Stimulated activated CD8-positive, alpha-beta memory T cell treated with anti-CD3 and anti-CD28 coated beads, Interleukin-7, amount 100 ng/mL, for 4 hours (primary cell): ENCODE measurements at places on chromosomes 1 and 21.

DNA sequence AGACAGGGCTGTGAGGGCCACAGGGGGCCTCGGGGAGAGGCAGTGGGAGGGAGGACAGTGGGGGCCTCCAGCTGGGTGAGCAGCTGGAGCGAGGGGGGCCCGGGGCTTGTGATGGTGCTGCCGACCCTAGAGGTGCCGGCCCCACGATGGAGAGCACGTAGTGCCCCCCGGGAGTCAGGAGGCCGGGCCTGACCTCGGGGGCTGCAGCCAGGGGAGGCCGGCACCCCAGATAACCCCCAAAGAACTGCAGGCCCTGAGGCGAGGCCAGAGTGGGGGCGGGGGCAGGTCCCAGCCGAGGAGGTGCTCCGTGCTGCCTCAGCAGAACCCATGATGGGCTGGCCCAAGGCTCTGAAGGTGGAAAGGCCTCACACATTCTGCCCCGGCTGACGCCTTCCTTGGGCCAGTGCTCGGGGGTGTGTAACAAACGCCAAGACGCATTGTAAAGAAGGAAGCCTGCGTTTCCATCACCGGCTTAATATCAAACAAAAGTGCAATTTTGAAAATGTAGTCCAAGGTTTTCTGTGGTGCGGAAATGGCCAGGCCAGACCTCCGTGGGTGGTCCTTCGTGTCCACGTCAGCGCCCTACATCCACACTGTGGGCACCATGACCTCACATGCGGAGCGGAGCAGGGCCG is 55.2 kb downstream of the COL6A1 start:
- no peak for DNase-seq

GRCh38 chr1:205077158-205077933 is 6.9 kb downstream of the TMEM81 start:
- no peak for DNase-seq

DNA sequence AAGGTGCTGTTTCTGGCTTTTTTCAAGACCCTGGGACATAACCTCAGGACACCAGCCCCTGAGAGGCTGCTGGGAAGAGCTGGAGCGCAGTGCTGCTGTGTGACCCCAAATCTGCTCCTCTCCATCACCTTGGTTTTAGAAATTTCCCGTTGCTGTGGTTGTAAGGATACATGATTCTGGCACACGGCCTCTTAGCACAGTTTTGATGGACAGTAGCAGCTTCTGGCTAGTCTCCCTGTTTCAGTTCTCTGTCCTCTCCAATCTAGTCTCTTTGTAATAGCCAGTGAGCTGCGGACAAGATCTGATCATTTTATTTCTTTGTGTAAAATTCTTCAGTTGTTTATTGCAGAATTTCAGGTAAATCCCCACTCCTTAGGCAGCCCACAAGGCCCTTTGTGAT is 3.1 kb downstream of the CLIC6 start:
- DNase-seq = no peak

DNA sequence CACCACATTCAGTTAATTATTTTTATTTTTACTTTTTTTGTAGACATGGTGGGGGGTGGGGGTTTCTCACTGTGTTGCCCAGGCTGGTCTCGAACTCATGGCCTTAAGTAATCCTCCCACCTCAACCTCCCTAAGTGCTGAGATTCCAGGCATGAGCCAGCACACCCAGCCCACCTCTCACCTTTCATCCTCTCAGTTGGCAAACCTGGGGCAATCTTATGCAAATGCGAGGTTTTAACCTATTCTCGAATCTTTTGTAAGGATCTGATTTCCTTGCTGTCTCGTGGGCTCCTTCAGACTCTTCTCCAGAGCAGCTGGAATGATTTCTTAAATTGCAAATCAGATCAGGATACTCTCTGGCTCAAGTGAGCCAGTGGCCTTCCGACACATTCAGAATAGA is 7.1 kb upstream of the SLC2A7 start:
- DNase-seq = no peak

DNA sequence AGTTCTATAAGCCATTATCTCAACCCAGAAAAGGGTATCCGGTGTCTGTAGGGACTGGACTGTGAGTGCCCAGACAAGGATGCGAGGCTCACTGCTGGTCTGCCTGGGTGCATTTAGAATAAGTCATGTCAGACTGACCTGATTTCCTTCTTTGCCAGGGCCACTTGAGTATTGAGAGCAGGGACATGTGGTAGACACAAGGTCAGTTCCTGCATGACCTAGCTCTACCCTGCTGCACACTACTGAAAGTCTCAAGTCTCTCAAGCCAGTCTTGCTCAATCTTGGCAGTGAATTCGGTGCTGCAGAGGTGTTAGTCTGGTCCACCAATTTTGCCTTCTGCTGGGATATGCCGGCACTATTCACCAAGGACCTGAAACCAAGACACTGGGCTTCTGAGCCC is 180.1 kb downstream of the C1orf94 start:
- DNase-seq = no peak

GRCh38 chr1:189693140-189693539 is 784.5 kb downstream of the BRINP3 start:
- DNase-seq = no peak

GRCh38 chr21:42568866-42569731 is 55.4 kb downstream of the SLC37A1 start:
- no peak for DNase-seq

DNA sequence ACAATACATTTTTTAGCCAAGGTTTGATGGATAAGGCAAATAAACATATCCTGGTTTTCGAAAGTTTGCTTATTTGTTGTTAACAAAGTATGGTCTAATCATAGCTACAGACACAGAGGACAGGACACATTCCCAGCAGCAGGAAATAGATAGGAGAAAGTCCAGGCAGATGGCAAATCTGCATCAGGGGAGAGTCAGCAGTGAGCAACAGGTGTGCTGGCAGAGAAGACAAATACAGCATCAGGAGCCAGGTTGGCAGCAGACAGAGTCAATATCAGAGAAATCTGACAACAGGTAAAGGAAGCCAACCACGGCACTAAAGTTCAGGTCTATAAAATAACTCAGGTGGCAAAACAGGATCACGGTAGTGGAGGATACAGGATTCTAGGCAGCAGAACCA is 210.7 kb upstream of the PTBP2 start:
- DNase-seq = no peak

DNA sequence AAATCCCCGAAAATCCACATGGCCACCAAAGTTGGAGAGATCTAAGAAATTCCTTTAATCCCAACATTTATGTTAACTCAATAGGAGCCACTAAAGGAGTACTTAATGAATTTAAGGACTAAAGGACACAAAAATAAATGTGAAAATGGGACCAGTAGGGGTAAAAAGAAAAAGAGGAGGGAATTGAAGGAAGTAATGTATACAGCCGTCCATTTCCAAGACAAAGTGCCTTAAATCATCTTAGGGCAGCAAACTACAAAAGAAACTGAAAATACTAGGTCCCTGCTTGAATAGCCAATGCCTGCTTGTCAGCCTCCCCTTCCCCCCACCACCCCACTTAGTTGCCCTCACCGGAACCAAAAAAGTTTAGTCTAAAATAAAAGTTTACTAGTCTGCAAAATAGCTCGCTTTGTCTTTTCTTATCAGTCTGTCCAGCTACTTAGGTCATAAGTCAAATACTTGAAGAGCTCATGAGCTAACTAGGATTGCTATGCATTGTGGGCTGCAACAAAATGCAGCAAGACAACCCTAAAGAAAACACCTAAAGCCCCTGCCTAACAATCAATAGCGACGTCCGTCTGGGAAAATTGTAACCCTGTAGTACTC is 66.3 kb upstream of the TLR5 start:
- DNase-seq = no peak

- DNase-seq = no peak
Measured at GRCh38 chr21:34796518-34797200, 127.9 kb downstream of the CLIC6 start.

GRCh38 chr1:160997323-160998038 is 23.5 kb downstream of the F11R start:
- peak; percentile 12 for DNase-seq

DNA sequence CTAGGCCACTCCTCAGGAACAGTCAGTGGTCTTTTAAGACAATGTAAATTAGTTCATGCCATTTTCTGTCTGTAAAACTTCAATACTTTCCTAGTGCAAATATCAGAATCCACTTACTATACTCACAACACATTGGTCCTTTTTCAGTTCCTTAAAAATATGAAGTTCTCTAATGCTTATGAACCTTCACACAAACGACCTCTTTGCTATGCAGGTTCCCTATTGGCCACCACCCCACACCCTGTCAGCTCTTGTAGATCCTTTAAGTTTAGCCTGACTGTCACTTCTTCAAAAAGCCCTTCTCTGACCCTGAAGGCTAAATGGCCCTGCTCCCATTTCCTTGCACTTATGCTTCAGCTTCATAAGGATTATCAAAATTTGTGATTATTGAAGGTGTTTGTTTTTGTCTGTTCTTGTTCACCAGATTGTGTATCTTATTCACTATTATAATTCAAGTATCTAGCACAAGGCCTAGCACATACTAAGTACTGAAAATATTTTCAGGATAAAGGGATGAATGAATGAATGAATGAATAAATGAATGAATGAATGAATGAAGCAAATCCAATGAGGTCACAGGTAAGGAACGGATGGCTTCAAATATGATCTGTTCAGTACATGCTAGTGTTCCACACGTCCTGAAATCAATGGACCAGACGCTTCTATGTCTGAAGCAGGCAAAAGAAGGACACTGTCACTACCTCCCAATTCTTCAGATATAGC is 373.9 kb downstream of the VAV3 start:
- no peak for DNase-seq

DNA sequence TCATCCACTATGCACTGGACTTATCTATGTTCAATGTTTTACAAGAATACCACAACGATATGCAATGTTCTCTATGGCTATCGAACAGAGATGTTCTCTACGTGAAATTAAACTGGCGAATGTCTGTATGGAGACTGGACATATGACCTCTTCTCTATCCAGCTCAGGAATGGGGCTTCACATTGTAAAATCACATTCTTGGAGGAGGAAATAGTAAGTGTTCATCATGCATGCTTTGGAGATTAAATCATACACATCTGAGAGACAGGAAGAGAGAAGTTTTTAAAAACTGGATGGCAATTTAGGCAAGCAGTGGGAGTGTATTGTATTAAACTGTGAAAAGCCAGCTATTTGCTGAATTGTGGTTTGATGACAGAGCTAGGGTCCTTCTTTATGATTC is 47.9 kb upstream of the RGL1 start:
- DNase-seq = no peak

- no peak for DNase-seq
Measured at GRCh38 chr1:167227934-167228378, 7.3 kb downstream of the POU2F1 start.

DNA sequence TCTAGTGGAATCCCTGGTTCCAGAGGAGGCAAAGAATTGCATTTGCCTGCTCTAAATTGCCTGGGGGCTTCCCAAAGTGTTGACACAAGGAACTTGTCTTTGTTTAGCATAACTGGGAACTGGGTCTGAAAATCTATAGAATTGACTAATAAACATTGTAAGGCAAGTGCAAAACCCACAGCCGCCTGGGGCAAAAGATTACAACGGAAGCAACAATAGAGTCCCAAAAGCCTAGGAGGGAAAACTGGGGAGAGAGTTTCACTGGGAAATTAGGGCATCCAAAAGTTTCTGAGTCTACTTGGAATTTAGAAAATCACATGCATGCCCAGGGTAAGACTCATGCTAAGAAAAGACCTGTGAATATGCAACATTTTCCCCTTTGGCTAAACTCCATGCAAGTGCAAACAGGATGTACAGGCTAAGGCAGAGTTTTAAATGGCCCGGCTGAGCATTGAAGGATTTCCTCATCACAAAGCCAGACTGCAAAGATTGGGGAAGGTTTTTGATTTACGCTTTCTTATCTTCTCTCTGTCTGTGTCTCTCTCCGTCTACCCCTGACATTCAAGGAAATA is 725.3 kb upstream of the NCAM2 start:
- no peak for DNase-seq

GRCh38 chr21:39386899-39387298 is 38.0 kb upstream of the HMGN1 start:
- no peak for DNase-seq

GRCh38 chr1:20439282-20439681 is 46.7 kb downstream of the CAMK2N1 start:
- DNase-seq = no peak
